ENCODE measurements at places on chromosomes 3 and 15.

DNA sequence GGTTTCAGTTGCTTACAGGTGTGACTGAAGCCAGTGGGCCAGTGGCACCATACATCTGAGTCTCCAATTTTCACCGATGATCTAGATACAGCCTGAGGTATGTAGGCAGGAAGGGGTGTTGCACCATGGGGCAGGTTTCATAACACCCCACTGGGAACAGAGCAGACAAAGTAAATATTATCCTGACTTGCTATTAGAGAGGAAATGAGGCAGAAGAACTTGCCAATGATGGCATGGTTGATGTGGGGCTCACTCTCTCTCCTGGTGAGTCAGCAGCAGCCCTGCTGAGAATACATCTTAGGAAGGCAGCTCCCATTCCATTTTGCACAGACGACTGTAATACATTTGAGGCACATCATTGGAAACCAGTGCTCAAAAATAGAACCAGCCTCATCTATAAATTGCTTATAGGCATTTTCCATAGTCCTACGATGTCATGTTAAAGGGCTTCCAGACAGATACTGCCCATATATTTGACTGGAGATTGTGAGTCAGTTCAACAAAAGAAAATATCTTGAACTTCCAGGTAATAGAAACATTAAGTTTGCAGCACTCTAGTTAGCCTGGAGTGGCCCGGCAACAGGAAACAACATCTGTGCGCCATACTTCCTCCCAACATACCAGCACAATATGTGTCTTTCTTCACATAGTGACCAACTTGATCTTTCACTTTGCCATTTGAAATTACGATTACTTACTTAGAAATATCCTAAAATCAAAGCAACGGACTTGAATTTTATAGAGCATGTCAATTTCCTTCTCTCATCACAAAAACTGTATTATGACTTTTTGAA is 175.5 kb downstream of the NECTIN3 start:
- no peak for DNase-seq

GRCh38 chr3:12954891-12955650 is 113.7 kb upstream of the RPL32 start:
- DNase-seq: peak; percentile 51

DNA sequence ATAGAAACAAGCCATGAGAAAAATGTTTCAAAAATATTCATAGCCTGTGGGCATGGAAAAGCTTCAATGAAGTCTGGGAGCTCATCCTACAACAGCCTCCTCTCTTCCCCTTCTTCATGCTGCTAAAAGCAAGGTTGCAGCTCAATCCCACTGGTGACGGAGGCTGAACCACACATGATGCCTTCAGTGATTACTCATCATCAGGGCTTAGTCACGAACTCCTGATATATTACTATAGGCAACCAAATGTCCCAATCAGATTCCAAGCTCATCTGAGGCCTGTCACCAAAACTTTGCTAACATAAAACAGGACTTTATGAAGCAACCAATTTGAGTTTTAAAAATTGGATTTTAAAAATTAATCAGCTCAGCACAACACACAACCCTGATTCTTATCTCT is 24.0 kb upstream of the SLC24A5 start:
- no peak for DNase-seq

GRCh38 chr15:94230431-94230882 is 904 bp upstream of the MCTP2 start:
- no peak for DNase-seq

DNA sequence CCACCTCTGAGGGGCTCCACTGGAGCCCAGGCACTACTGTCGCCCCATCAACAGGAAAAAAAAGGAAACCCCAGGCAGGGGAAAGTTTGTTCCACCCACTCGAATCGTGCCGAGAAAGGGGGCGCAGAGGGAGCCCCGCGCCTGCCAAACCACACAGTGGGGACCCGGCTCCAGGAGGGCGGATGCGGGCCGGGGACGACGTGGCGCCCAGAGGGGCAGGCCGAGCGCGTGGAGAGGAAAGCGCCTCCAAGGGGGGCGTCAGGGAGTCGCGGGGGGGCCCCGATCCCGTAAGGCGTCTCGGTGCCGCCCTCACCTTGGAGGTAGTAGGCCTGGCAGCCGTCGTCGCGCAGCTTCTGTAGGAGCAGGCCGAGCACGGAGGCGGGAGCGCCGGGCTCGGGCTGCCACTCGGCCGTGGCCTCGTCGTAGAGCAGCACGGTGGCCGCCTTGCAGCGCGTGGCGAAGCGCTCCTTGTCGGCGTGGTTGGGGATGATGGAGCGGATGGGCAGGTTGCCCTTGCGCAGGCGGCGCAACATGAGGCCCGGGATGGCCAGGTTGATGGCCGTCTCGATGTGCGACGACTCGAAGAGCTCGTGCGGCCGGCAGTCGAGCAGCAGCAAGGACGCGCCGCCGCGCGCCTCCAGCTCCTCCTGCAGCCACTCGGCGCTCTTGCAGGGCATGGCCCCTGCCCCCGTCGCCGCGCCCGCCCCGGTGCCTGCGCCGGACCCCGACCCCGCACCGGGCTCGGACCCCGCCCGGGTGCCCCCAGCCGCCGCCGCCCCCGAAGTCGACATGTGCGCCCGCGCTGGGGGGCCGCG is 627 bp downstream of the DUSP7 start:
- DNase-seq: peak; percentile 58

DNA sequence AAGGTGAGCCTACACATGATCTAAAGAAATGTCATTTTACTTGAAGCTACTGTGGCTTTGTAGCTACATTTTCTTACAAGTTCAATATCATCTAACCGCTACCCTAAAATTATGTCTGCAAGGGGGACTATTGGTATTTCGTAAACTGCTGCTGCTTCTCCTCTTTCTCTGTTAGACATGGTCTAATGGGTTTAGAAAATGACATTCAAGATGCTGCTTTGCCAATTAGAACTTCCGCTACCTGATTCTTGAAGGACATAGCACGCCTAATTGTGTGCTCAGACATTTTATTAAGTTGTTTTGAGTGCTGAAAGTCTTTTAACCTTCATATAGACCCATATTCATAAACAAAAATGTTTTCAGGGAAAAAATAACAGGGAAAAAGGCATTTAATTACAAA is 283.7 kb upstream of the ICE2 start:
- DNase-seq: no peak

DNA sequence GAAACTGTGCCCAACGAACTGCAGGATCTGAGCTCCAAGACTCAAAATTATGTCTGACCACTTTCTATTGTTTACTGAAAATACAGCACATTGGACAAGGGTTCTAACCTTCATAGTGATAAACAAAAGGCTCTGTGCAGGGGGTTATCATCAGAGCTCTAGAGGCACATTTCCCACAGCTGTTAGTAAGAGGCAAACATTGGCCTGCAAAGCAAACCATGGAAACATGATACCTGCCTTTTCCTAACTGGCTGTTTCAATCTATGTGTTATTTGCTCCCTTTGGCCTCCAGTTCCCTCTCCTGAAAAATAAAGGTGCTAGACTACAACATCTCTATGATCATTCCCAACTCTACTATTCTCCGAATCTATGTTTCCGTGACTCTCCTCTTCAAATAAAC is 159.7 kb upstream of the ARHGEF26 start:
- no peak for DNase-seq

DNA sequence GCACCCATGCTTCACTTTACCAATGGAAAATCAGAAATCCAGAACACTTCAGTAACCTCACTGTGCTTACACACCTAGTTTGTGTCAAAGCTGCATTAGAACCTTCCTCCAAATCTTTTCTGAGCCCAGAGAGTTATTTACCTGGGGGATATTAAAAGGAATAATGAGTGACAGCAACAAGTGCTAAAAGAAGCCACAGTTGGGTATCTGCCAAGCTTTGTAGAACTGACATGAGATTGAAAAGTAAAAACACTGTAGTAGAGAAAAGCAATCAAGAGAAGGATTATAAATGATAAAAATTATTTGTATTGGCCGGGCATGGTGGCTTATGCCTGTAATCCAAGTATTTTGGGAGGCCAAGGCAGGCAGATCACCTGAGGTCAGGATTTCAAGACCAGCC is 8.8 kb upstream of the TBC1D23 start:
- no peak for DNase-seq

DNA sequence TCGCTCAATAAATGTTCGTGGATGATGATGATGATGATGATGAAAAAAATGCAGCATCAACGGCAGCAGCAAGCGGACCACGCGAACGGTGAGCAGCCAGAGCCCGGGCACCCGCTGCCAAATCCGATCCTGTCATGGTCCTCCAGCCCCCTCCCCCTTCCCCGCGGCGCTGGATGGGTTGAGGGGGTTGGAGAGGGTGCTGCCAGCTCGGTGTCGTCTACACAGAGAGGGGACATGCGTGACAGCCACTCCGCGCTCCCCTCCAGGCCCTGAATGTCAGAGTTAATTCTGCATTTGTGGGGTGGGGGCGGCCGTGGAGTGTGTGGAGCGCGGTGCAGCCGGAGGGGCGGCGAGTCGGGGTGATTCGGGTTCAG is 722 bp downstream of the CACNA1D start:
- peak; percentile 4 for DNase-seq

DNA sequence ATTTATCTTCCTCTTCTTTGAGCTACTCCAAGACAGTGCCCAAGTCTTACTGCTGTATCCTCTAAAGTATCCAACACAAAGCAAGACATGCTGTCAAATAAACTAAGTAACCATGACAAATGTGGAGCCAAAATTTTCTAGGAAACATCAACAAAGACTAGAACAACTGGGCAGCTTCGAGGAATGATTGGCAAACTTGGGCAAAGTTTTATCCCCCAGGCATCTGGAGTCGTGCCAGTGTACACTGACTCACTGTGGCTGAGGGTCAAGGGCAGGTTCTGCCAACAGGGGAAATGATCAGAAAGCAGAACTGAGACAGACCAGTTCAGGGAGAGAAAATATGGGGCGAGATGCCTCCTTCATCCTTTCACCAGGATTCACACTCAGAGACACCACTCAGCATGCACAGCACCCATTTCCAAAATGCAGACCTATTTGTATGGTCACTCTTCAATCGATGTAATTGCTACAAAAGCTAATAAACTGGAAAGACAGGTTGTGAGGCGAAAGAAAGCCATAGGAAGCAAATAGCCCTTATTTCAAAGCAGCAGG is 65.8 kb downstream of the MB21D2 start:
- DNase-seq: no peak

DNA sequence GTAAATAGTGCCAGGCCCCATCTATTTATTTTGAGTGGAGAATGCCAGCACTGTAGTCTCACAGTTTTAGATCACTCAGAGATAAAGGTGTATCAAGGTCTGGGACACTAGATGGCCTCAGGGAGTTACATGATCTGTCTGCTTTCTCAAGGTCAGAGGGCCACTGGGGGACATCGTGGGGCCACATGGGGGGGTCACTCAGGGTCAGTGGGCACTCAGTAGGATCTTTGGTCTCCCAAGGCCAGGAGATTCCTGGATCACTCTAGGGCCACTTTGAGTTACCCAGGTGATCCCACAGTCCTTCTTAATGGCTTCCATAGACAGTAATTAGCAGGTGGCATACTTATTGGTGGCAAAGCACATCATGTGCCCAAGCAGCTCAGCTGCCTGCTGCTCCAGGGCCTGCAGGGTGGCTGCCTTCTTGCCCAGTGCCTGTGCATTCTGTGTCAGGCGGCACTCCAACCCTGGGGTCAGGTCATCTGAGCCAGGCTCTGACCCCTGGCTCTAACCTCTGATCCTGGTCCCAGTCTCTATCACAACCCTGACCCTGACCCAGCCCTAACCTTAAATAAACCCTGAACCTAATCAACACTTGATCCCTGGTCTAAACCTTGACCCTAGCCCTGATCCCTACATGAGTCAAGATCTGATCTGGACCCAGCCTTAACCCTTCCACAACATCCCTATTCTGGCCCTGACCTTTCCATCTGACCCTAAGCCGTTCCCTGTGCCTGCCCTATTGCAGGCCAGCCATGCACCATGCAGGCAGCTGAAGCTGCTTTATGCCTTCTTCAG is 1.8 kb upstream of the LAMB2 start:
- no peak for DNase-seq

DNA sequence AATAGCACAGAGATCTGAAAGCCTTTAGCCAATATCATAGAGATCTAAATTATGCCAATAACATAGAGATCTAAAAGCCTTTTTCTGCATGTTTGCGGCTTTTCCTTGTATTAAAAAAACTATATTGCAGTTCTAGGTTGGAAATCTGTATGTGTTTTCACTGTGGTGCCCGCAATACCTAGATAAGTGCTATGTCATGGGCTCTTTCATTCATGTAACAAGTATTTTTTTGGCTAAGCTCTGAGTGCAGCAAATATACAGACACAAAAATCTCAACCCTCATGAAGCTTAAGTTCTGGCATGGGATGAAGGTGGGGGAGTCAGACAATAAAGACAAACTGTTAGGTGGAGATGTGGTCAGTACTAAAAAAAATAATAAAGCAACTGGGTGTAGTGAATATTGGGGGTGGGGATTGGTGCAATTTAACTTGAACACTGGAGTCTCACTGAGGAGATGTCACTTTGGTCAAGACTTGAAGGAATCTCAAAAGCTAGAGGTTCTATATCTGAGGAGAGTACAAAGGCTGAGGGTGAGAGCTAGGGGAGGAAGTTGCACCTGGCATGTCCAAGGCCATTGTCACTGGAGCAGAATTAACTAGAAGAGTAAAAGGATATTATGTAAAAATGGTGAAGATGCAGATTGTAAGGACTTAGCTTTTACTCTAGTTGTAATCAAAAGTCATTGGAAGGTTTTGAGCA is 973 bp downstream of the BUB1B start:
- no peak for DNase-seq

- DNase-seq: no peak
These were observed 8.3 kb downstream of the MSL2 start for GRCh38 chr3:136187868-136188267.

DNA sequence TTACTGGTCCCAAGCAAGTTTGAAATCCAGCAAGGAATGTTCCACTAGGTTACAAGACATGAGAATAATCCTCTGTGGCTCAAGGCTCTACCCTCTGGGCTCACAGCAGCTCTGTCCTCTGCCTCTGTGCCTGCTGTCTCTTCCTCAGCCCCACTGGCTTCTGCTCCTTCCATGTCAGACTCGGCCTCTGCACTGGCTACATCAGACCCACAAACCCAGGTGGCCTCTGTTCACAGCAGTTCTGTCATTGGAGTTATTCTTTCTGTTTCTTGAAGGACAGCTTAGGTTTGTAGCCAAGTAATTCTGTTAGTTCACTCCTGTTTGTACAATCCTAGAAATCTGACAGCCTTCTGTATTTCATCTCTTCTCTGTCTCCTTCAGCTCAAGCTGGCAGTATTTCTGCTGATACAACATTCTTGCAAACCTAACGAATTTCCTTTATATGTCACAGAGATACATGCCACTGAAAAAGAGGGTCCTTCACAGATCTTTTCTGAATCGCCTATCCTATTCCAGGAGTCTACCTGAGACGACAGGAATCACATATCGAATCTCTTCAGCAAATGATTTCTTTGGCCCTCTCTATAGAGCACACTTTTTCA is 227.8 kb upstream of the PLSCR5 start:
- DNase-seq: no peak
